ENCODE measurements at places on chromosomes 2 and 18. TPM values are rescaled to one million over a fixed set of nuclear protein-coding genes. Genes with fewer than 3 reads are reported as not detected.

PRKAG3 gene
- not detected for total RNA-seq

IL1R1 gene
- total RNA-seq = 0.69 TPM

- no peak for DNase-seq
- peaks cover 13% of the 10 kb centered on the region for H3K4me1 ChIP-seq
- H3K4me3 ChIP-seq = no peak overlapping the region
- H3K27ac ChIP-seq = no peak overlapping the region
These were observed 8.6 kb downstream of the OSBPL6 start for GRCh38 chr2:178202927-178203326.

DNA sequence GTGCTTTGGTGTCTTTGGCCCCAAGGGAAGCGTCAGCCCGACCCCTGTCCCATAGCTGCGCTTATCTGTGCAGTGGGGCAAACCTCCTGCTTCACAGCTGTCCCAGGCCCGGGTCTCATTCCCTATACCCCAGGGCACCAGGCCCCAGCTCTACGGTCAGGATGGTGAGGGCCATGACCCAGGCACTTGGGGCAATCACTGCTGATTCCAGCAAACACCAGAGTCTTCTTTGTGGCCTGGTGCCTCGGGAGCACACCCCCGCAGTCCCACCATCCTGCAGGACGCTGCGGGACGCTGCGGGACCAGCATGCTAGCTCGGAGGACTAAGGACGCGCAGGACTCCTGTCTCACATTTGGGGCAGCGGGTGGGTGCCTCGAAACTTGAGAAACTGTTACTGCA lies 116.9 kb upstream of the HDAC4 start:
- no peaks in the 10 kb centered on the region for H3K4me1 ChIP-seq
- H3K4me3 ChIP-seq = no peak overlapping the region
- no peak for DNase-seq
- H3K27me3 ChIP-seq = peaks cover 33% of the 10 kb centered on the region
- H3K27ac ChIP-seq = no peak overlapping the region
- no peaks in the 10 kb centered on the region for H3K36me3 ChIP-seq

EVX2 gene
- total RNA-seq = not detected

GRCh38 chr2:74028290-74028689 lies 43.6 kb downstream of the TET3 start:
- H3K4me3 ChIP-seq = no peak overlapping the region
- DNase-seq = no peak
- H3K4me1 ChIP-seq = no peaks in the 10 kb centered on the region
- H3K36me3 ChIP-seq = 0 out of 2 replicates have a peak, but pooled peaks cover 2% of the 10 kb centered on the region
- H3K27me3 ChIP-seq = no peaks in the 10 kb centered on the region

TNS1 gene
- total RNA-seq = 1.5 TPM

Data from PC-3 (cell line).